ENCODE measurements at places on chromosomes 4 and X.
A peak's percentile ranks its signal among the peaks of the same experiment; 100 is the strongest.

DNA sequence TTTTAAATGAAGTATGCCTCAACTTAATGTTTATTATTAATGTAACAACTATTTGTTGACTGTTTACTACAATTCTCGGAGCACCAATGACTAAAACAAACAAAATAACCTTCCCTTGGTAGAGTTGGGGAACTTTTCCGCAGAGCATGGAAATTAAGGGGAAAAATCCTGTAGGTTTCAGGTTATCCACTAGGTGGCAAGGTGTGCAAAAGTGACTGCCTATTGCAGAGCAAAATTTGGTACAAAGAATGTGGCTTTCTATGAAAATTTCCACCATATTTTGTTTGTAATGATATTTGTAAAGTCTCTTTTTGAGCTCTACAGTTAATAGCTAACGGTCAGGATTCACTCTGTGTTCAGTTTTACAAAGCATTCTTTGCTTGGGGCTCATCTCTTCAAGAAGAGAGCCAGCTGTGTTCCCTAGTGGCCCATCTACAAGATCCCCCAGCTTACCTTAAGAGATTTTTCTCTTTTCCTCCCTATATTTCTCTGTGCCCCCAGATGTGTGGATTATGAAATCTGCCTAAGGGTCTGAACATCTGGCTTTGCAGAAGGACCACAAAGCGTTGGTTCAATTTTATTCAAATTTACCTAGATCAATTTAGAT, 61.1 kb downstream of the FBXO8 start:
- peak; percentile 39 for DNase-seq

GRCh38 chr4:183264614-183265013, 55.5 kb downstream of the CLDN22 start:
- DNase-seq = no peak

- DNase-seq = no peak
Observed at GRCh38 chr4:163542275-163542674, 47.8 kb downstream of the TMA16 start.

GRCh38 chrX:133864236-133864635, 121.2 kb downstream of the GPC3 start:
- no peak for DNase-seq

DNA sequence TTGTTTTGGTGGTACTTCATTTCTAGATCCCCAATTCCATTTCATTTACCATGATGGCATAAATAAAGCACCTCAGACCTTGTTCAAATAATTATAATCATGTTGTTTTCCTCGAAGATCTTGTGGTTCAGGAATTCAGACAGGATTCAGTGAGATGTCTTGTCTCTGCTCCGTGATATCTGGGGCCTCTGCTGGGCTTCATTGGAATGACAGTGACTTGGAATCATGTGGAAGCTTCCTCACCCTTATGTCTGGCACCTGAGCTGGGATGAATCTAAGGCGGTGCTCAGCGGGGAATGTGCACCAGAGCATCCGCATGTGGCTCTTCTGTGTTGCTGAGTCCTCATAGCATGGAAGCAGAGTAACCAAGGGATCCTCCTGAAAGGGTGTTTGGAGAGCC, 132.2 kb downstream of the VEGFC start:
- DNase-seq = no peak

DNA sequence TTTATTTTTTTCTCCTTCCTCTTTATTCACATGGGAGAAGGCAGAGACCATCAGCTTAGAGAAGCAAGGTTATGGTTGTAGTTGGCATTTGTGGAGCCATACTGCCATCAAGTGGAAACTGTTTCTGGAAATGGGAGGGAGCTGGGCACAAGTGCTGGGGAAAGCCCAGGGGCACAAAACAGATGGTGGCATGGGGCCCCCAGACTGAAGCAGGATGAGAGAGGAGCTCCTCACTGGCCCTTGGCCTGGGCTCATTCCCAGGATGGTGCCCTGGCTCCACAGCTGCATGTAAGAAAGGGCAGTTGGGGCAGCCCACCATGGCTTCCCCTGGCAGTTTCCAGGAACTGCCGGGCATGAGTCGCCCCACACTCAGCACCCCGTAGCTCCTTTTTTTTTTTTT, 59.2 kb downstream of the NBDY start:
- DNase-seq = no peak

- no peak for DNase-seq
Observed at GRCh38 chr4:157655096-157655809, 434.7 kb downstream of the GRIA2 start.

GRCh38 chrX:663841-664240, 33.2 kb downstream of the SHOX start:
- no peak for DNase-seq

DNA sequence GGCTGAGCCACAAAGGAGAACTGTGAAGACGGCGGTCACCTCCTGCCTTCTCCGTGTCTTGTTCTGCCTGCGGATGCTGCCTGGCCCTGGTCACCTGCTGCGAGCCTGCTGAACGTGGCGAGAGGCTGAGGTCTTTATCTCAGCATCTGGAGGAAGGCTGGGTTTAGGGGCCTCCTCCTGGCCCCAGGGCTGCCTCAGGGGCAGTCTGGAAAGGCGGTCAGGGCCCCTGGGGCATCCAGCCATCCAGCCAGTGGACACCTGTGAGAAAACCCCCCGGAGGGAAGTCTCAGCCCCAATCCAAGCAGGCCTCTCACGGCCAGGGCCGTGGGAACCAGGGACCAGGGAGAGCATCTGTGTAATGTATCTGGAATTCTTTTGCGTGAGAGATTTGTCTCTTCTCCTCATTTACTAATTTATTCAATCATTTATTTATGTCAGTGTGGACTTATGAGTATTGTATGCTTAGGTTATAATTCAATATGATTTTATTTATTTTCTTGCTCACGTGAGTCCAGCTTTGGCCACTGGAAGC, 11.3 kb downstream of the PDE6B start:
- no peak for DNase-seq

GRCh38 chr4:129146639-129147038, 50.7 kb downstream of the C4orf33 start:
- no peak for DNase-seq

- no peak for DNase-seq
Observed at GRCh38 chr4:189979196-189980047, 38.8 kb downstream of the FRG1 start.

- DNase-seq = no peak
Observed at GRCh38 chr4:96767815-96768480, 928.1 kb downstream of the PDHA2 start.

- DNase-seq = no peak
Observed at GRCh38 chrX:139554376-139554775, 23.8 kb downstream of the F9 start.

- no peak for DNase-seq
Observed at GRCh38 chr4:37662861-37663390, 23.2 kb downstream of the RELL1 start.

GRCh38 chr4:104919406-104919805, 227.3 kb upstream of the TET2 start:
- DNase-seq = no peak

GRCh38 chr4:187179086-187180058, 455.7 kb upstream of the FAT1 start:
- no peak for DNase-seq

- DNase-seq = no peak
Observed at GRCh38 chr4:28073860-28074555, 1213.4 kb downstream of the STIM2 start.

Measured in CD4-positive, alpha-beta T cell treated with Interleukin-2 at 100 ng/mL for 4 hours (primary cell).